Activated T-cell treated with anti-CD3 and anti-CD28 coated beads for 1 hour (primary cell): ENCODE measurements at places on chromosomes 11 and 22.

- DNase-seq, result no peak
These were observed 149.8 kb downstream of the CCDC34 start for GRCh38 chr11:27213232-27213660.

- no peak for DNase-seq
These were observed 59.2 kb downstream of the CACNG2 start for GRCh38 chr22:36644333-36644757.

DNA sequence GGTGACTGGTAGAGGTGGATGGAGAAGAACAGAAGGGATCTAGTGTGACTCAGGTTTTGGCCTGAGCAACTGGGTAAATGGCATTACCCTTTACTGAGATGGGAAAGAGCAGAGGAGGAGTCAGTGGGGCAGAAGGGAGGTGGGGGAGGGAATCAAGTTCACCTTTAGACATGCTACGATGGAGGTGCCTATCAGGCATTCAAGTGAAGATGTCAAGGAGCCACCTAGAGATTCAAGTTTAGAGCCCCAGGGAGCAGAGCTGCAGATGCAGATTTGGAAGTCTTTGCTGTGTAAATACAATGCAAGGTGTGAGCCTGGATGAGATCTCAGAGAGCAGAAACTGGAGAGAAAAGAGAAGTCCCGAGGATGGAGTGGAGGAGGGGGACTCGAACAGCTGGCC, 979 bp upstream of the MOGAT2 start:
- DNase-seq, result no peak

- DNase-seq, result no peak
These were observed 98.2 kb upstream of the PRR5 start for GRCh38 chr22:44603767-44604166.

- DNase-seq, result no peak
These were observed 68.2 kb upstream of the NECTIN1 start for GRCh38 chr11:119797123-119797611.

- no peak for DNase-seq
These were observed 4.0 kb upstream of the SCUBE2 start for GRCh38 chr11:9095421-9095820.

- DNase-seq, result peak; percentile 21
These were observed 10.7 kb downstream of the KRTAP5-5 start for GRCh38 chr11:1640076-1640946.

GRCh38 chr11:70090961-70091381, 12.9 kb downstream of the ANO1 start:
- no peak for DNase-seq

- DNase-seq, result no peak
These were observed 78.3 kb upstream of the SHISAL1 start for GRCh38 chr22:44391015-44391414.

DNA sequence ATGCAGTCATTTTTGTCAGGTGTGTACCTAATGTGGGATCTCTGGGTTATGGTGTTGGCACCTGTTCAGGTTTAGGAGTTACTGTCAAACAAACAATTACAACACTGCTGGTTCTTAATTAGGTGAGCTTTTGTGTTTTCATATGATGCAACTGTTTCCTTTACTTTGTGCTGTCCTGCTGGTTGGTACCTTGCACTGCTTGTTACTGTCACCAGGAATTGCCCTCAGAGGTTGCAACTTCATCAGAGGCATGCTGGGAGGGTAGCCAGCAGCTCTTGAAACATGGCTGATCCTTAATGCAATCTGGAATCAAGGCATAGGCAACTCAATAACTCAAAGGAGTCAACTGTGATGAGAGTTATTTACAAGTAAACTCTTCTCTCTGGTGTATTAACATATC, 400.3 kb downstream of the MIAT start:
- DNase-seq, result no peak

GRCh38 chr11:58573451-58574104, 2.1 kb downstream of the LPXN start:
- peak; percentile 37 for DNase-seq

DNA sequence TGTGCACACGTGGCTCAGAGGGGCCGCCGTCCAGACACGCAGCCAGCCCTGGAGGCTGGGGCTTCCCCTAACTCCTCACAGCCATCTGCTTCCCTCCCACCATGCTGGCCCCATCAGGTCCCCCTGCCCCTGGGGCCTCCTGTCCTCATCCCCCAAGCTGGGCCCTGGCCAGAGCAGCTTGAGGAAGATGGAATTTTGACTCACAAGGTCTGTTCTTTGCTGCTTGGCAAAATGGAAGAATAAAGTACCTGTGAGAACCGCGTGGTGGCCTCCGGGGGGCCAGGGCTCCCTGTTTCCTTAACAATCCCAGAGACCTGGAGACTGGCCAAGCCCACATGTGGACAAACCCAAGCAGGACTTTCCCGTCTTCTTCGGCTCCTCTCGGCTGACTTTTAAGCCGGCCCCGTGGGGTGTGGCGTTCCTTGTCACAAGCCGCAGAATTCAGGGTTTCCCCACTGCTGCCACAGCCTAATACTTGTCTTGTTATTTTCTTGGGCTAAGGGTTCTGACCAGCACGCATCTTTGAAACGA, 872.8 kb downstream of the BRD1 start:
- no peak for DNase-seq

- DNase-seq, result no peak
These were observed at the start of gene ANO3 for GRCh38 chr11:26331911-26332571. Gene ANO3, plus strand, starts transcription at chr11:26332130. Its CDS starts 146 bp downstream, at chr11:26332276.

DNA sequence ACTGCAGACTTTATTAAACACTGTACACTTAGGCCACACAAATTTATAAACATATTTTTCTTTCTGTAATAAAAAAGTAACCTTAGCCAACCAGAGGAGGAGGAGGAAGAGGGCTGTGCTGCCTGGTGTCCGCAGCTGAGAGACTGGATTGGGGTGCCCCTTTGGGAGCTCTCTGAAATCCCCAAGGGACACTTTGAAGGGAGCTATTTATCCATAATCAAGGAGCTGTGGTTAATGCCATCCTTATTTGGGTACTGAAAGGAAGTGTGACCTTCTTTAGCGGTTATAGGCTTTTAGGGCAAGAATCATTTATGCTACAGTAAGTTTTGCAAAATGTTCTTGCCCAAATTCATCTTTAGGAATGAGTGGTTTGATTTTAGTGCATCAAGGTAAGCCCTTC, 125.8 kb downstream of the RASSF10 start:
- no peak for DNase-seq

GRCh38 chr11:115761348-115761747, 257.1 kb upstream of the CADM1 start:
- DNase-seq, result no peak

GRCh38 chr11:15714641-15715399, 600.1 kb downstream of the INSC start:
- no peak for DNase-seq

DNA sequence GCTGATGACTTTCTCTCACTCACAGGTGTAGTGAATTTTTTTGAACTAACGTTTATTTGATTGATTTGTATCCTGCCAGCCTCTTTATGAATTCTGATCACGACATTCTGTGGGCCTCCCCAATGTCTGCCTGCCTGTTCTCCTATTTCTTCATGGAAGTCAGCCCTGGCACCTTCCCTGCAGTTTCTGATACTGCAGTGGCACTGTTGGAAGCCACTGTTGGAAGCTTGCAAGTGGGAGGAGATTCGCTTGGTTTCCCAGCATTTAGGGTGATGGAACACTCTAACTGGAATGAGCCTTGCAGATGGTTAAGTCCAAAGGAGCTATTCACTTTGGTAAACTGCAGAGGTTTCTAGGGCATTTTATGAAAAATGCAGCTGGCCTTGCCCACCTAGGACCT, 1.3 kb upstream of the THY1 start:
- no peak for DNase-seq

GRCh38 chr11:12113294-12113693, 2.9 kb downstream of the MICAL2 start:
- no peak for DNase-seq

- no peak for DNase-seq
These were observed 102.6 kb upstream of the ALDH3B2 start for GRCh38 chr11:67776852-67777520.

DNA sequence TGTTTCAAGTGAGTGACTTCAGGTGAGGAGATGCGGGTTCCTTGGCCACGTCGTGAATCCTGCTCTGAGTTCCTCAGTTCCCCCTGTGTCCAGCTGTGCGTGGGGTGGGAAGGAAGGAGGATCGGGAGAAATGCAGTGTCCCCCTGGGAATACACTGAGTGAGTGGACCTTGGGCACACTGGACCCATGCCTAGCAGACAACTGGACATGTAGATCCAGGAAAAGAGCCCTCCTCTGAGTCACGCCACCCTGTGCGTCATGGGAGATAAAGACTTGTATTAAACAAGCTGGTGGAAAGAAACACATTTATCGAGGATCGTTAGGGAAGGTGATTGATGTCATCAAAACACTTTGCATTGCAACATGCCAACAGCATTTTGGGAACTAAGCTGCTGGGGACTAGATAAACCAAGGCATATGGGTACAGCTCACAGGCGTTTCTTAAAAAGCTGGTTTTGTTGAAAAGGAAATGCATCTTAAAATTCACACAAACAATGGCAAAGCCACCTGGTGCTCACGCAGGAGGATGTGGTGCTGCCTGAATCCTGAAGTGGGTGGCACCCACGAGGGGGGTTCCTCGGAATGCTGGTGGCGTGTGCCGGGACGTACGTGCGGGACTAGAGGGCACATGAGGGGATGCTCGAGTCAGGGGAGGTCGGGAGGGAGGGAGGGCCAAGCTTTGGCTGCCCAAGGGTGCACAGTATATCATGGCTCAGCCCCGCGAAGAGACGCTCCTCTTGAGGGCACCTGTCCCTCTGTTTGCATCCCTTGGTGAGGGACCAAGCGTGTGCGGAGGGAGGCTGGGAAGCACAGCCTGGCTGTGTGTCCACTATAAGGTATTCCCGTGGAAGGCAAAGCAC, 303.5 kb downstream of the TBC1D22A start:
- no peak for DNase-seq

GRCh38 chr22:29190051-29190450, 15.6 kb upstream of the EMID1 start:
- DNase-seq, result no peak

GRCh38 chr11:16738947-16739815, 734 bp downstream of the C11orf58 start:
- no peak for DNase-seq

DNA sequence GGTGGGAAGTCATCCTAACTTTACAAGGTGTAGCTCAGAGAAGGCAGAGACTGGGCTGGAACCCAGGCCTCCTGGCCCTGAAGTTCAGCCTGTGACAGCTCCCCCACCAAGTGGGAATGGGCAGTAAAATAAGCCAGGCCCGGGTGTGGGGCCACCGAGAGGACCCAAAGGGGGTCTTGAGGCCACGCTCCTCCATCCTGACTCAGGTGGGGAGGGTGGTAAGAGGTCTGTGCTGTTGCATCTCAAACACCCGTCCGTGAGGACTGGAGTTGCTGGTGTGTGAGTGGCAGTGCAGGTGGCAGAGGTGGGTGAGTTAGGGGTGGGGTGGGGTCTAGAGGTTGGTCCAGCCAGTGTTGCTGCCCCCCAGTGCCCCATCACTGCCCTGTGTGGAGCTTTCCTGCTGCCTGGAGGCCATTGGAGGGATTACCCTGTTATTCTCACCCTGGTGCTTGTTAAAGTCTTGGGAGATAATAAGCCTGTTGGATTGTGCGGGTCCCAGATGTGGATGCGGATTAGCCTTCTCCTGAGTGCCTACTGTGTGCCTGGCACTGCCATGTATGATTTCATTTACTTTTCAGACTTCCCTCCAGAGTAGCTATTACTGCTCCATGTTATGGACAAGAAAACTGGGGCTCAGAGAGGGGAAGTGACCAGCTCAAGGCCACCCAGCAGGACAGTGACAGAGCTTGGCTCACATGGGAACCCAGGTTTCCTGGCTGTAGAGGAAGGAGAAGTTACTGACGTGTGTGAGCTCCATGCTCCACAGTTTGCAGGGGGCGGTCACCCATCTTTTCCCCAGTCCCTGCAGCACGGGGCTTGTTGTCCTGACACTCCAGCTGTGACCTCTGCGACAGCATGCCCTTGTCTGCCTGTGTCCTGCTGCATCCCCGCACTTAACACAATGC, 12.9 kb downstream of the SERPINH1 start:
- no peak for DNase-seq

GRCh38 chr11:65420979-65421793, 1.4 kb upstream of the NEAT1 start:
- DNase-seq, result peak; percentile 72

DNA sequence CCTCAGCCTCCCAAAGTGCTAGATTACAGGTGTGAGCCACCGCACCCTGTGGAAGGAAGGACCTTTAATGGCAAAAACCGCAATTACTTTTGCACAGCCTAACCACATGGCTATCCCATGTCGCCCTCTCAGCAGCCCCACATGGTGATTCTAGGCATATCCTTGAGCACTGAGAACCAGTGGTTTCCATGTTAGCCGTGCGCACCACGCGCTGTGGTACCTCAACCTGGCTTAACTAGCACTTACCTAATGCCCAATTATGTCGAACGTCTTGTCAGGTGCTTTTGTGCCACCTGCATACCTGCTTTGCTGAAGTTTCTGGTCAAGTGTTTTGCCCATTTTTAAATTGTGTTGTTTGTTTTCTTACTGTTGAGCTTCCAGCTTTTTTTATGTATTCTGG, 697.9 kb downstream of the BRD1 start:
- DNase-seq, result no peak

DNA sequence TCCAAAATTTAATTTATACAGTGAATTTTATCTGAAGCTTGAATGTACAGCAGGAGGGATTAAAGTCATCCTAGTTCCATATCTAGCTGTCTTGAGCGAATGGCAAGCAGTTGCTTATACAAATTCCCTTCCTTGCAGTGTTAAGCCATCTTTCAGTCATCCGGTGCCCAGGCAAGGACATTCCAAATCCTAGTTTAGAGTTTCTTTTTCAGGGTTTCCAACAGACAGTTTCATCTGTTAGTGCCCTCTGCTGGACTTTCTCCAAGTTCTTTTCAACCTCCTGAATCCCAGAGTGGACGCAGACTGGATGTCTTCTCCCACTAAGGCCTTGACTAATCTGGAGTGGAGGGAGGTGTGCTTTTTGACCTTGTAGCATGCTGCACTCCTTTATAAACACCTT, 45.4 kb downstream of the GRAMD1B start:
- no peak for DNase-seq

- DNase-seq, result no peak
These were observed 408 bp downstream of the PPP2R5B start for GRCh38 chr11:64924910-64925284.

- DNase-seq, result no peak
These were observed 91.4 kb upstream of the TOP3B start for GRCh38 chr22:22073769-22074561.

- no peak for DNase-seq
These were observed 6.3 kb downstream of the GRK2 start for GRCh38 chr11:67272327-67273259.
